ENCODE measurements at places on chromosomes 13 and 19.

DNA sequence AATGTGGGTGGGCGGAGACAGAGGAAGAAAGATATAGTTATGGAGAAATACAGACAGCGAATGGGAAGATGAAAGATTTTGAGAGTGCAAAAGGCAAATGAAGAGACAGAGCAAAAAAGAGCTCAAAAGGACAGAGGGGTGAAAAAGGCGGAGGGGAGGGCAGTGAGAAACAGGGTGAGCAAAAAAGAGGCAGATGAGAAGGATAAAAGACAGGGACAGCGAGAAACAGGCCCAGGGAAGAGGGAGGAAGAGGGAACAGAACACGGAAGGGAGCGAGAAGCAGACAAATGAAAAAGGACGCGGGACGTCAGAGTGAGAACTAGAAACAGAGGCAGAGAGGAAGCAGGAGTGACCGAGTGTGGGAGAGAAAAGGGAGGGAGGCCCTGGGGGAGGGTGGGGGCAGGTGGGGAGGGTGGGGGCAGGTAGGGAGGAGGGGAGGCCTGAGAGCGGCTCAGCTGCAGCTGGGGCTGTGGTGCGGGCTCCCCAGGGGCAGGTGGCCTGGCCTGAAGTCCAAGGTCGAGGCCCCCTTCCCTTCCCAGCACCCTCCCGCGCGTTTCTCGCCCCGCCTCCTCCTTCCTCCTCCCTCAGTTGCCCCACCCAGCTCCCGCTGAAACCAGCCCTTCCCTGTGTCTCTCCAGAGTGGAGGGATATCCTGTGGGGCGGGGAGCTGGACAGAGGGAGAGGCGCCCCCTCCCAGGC, 2.9 kb downstream of the KLK1 start:
- peak; percentile 59 for DNase-seq

GRCh38 chr19:30679153-30679702, 307.0 kb downstream of the ZNF536 start:
- no peak for DNase-seq

DNA sequence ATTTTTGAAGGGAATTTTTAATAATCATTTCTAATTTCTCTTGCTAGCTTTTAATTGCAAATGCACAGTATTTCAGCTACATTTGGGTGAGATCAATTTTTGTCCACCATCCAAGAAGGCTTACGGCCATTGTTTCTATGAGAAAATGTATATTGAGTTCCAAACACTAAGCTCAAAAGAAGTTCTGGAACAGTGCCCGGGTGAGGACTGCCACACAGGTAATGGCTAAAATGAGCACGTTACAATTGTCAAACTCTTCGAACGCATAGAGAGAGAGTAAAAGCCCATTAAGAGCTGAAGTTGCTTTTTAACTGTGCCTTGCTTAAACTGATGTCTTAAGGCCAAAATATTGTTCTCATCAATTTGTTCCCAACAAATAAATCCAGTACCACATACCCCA, 755.0 kb downstream of the DIAPH3 start:
- no peak for DNase-seq

- DNase-seq = no peak
Measured at GRCh38 chr13:50415428-50415827, 400.2 kb downstream of the KCNRG start.

GRCh38 chr19:28581468-28581770, 631.5 kb downstream of the UQCRFS1 start:
- no peak for DNase-seq

GRCh38 chr13:52885141-52885540, 36.7 kb upstream of the PCDH8 start:
- no peak for DNase-seq

DNA sequence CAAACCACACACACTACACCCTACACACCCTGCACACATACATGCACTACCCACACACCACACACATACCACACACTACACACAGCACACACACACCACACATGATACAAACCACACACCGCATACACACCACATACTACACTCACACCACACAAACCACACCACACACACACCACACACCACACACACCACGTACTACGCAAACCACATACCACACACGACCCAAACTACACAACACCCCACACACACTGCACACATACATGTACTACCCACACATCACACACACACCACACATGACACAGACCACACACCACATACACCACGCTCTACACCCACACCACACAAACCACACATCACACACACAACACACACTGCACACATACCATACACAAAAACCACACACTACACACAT, 6.6 kb downstream of the MAG start:
- DNase-seq = no peak

DNA sequence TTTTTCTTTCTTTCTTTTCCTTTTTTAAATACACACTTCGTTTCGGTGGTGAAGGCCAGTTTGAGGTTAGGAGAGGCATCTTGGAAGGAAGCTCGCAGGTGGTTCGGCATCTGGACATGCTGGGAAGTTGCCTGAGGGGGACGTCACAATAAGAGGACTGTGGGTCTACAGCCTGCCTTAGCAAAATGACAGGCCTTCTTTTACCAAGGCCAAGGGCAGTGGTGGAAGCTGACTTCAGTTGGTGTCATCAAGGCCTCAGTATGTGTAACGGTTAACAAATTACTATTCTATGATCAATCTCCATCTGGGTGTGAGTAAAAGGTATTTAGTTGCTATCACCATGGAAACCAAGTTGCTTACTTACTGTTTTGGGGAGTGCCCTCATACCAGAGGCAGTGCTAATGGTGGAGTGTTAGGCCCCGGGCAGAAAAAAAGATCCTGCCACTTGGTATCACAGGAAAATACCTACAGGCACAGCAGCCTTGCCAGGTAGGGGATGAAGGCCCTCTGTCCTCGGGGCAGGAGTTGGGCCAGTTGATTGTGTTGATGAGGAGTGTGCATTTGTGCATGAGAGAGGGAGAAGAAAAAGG, 10.3 kb downstream of the ACTN4 start:
- DNase-seq = no peak

GRCh38 chr13:59702269-59702668, 461.5 kb downstream of the DIAPH3 start:
- DNase-seq = no peak

DNA sequence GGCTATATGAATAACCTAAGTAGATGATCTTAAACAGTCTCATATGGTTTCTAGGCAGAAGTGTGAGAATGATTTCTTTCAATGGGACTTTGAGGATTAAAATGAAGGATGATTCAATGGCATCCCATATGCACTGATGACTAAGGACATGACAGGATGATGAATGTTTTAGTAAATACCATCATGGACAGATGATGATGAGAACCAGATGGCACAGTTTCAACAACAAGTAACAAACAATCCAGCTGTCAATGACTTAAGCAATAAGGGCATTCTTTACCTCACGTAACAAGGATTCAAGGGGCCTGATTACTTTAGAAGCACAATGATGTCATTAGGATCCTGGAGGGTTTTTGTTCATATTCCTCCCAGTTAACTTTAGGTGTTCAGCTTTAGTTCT, 2678.4 kb downstream of the PCDH9 start:
- DNase-seq = no peak

- no peak for DNase-seq
Measured at GRCh38 chr19:30224689-30225606, 147.2 kb upstream of the ZNF536 start.

DNA sequence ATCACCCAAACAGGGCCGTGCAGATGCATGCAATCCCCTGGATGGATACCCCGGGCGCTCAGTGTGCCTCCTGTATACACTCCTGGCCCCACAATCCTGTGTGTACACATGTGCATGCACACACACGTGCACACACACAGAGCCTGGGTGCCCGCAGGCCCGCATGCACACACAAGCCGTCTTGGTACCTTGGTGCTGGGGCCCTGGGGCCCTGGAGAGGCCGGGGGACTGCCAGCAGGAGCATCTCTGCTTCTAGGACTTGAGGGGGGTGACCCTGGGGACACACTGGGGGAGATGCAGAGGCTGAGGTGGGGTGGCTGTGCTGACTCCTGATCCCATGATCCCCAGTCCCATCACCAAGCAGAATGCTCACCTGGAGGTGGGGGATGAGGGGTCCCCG, 15.6 kb upstream of the EPOR start:
- no peak for DNase-seq

DNA sequence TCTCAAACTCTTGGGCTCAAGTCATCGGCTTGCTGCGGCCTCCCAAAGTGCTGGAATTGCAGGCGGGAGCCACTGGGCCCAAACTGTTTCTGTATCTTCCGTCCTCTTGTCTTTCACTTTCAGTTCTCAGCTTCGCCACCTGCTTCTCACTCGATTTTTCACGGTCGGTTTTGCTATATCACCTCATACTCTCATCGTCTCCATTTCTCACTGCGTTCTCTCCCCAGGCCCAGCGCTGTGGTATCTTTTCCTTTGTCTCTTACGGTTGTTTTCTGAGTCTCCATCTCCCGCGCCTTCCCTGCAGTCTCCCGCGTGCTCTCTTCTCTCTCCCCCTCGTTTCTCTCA, 14.9 kb downstream of the SSC5D start:
- DNase-seq = no peak

DNA sequence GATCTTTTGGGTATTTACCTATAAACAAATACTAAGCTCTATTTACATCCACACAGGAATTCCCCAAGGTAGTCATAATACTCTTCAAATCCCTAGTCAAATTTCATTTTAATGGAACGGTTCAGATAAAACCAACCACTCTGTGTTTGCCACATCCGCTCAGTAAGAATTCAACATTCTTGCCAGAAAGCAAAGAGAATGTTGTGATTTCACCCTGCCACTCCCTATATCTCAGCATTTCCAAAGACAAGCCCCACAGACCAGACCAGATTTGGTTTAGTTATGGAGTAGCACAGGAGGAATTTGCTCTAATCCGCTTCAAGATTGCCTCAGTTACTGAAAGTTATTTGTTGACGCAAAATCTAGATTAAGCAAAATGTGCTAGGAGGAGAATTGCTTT, 105.6 kb upstream of the SERP2 start:
- no peak for DNase-seq

DNA sequence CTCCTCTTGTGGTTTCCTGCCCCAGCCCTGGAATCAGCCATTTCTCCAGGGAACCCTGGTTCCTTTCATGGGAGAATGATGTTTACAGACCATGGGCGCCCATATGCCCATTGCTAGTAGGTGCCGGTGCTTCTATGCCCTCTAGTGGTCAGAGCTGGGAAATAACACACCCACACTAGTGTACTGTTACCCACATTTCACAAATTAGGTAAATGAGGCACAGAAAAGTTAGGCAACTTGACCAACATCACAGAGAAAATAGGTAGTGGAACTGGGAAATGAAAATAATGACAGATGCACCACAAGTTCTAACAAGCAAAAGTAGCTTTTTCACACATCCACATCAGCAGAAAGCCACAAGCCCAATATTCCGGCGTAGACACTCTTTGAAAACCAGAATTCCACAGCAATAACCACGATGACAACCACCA, 1.3 kb upstream of the CEACAM3 start:
- DNase-seq = peak; percentile 45

DNA sequence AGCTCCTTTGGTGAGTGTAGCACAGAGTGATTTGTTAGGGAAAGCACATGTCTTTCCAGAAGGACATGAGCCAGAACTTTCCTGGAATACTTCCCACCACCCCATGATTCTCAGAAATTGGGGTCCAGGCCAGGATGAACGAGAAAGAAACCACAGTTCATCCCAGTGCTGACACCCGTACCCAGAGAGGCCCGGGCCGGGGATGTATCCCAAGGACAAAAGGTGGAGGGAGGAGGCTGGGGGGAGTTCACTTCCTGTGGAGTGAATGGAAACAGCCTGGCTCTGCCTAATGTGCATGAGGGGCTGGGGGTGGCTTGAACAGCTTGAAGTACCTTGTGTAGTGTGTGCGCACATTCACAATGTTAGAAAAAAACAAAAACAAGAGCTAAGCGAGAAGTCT, 47.5 kb downstream of the CDADC1 start:
- DNase-seq = no peak

GRCh38 chr13:51801631-51802099, 2.3 kb downstream of the DHRS12 start:
- DNase-seq = no peak

DNA sequence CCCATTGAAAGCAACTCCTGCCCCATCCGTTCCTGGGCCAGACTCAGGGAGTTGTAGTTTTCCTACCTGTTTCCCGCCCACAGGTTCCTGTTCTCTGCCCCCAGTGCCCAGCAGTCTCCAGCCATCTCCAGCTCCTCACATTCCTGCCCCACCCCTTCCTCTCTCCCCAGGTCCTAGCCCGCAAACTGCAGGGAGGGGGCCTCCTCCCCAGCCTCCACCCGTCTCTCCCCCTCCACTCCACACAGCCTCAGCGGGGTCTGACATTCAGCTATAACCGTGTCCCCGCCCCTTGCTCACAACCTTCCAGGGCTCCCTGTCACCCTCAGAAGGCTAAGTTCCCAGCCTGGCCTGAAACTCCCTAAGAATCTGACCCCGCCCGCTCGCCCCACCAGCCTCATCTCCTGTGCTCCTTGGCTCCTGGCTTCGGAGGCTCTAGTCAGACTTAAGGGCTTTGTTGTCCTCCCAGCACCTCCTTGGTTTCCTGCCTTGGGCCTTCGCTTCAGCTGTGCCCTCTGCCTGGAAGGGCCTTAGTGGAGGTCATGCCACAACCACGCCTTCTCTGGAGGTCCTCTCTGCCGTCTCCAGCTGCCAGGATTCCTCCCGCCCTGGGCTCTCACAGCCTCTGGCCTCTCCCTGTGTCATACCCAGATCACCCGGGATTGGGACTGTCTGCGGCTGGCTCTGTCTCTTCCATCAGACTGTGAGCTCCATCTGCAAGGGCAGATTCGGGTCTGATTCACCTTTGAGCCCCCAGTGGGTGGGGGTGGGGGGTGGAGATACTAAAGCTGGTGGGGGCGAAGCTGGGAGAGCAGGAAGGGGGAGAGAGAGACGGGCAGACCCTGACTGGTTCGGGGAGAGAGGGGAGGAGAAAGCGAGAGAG, 5.1 kb upstream of the SPACA6 start:
- no peak for DNase-seq

DNA sequence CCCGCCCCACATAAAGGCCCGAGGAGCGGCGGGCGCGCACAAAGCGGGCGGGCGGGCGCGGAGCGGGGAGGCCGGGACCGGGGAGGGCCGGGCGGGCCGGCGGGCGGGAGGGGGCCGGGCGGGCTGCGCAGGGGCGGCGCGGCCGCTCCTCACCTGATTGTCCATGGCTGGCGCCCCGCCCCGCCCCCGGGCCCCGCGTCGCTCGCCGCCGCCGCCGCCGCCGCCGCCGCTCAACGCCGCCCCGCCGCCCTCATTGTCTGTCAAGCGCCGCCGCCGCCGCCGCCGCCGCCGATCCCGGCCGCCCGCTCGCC, 200 bp downstream of the MLLT1 start:
- DNase-seq = no peak

GRCh38 chr13:68185444-68186141, 955.5 kb upstream of the PCDH9 start:
- DNase-seq = no peak

- DNase-seq = no peak
Measured at GRCh38 chr13:99991013-99991827, 9.6 kb downstream of the ZIC2 start.

- DNase-seq = no peak
Measured at GRCh38 chr19:13712767-13713201, 51.5 kb upstream of the MRI1 start.

GRCh38 chr19:3914199-3914598, 18.7 kb upstream of the NMRK2 start:
- DNase-seq = no peak

Data from NB4 (cell line).